A549 treated with DMSO at 1 μM for 4 hours (cell line): ENCODE measurements at places on chromosomes 7 and 10. TPM values are rescaled to one million over a fixed set of nuclear protein-coding genes. Genes with fewer than 3 reads are reported as not detected.

Gene KCNH2
- 0.35 to 0.51 TPM (median 0.44 TPM) in 5 replicates for total RNA-seq

Gene ZNF853
- total RNA-seq = 1.9 to 3.0 TPM (median 2.3 TPM) in 5 replicates

Gene SNX10
- 2.8 to 5.4 TPM (median 4.2 TPM) in 5 replicates for total RNA-seq

Gene MLXIPL
- 0.25 to 1.4 TPM (median 1.0 TPM) in 5 replicates for total RNA-seq

Gene ZNF316
- 12.9 to 15.2 TPM (median 13.1 TPM) in 5 replicates for total RNA-seq

Gene ZNRF2
- 5.2 to 8.3 TPM (median 6.8 TPM) in 5 replicates for total RNA-seq

Gene HOXA6
- 0.71 to 2.5 TPM (median 1.8 TPM) in 5 replicates for total RNA-seq

Gene IQUB
- 0.07 to 0.13 TPM (median 0.07 TPM) in 3 of 5 replicates, not detected in the others for total RNA-seq

Gene HECW1
- total RNA-seq = 11.4 to 14.2 TPM (median 12.2 TPM) in 5 replicates

Gene CRYGN
- total RNA-seq = not detected in 5 replicates
